Sciatic nerve (tissue), 2 donors: ENCODE measurements at places on chromosomes 16 and 17.
A peak's percentile ranks its signal among the peaks of the same experiment; 100 is the strongest.

DNA sequence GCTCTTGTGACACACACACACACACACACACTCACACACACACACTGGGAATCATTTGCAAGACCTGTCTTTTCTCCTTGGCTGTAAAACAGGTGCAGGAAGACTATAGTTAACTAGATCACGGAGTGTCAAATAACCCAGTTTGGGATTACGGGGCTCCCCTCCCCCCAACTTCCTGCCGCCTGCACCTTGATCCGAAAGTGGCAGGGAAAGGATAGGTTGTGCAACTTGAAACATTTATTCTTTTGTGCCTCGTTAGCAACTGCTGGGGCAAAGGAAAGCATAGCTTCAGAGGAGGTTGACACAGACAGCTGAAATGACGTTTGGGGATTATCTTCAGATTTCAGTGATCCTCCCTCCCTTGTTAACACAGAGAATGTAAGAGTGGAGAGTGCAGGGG lies 149.5 kb downstream of the NTN1 start:
- no peak for DNase-seq

- DNase-seq = peak; percentile 71
These were observed 858 bp downstream of the MMD start for GRCh38 chr17:55420776-55421178.

GRCh38 chr17:62064791-62065563 lies at the start of gene MED13:
Gene MED13, minus strand, starts transcription at chr17:62065278. Its CDS starts 73 bp downstream, at chr17:62065205.
- peak; percentile 77 for DNase-seq

DNA sequence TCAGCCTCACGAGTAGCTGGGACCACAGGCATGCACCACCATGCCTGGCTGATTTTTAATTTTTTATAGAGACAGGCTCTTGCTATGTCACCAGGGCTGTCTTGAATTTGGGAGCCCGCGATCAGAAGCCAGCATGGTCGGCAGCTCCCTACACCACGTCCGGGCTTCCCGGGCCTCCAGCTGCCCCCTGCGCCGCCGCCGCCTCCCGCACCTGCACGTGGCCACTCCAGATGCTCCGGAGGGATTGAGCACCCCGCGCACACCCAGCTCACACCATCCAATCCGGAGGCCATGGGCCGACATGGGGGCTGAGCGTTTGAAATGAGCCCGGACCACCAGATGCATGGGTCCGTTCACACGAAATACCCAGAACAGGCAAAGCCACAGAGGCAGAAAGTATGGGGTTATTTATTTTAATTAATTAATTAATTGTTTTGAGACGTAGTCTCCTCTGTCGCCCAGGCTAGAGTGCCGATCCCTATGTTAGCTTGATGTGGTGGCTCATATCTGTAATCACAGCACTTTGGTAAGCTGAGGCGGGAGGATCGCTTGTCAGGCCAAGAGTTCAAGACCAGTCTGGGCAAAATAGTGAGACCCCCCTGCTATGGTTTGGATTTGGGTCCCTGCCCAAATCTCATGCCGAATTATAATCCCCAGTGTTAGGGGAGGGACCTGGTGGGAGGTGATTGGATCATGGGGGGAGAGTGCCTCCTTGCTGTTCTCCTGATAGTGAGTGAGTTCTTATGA lies 17.1 kb upstream of the PDXDC1 start:
- peak; percentile 56 for DNase-seq

- peak; percentile 70 for DNase-seq
These were observed 3.7 kb downstream of the SOCS3 start for GRCh38 chr17:78356101-78356713.

DNA sequence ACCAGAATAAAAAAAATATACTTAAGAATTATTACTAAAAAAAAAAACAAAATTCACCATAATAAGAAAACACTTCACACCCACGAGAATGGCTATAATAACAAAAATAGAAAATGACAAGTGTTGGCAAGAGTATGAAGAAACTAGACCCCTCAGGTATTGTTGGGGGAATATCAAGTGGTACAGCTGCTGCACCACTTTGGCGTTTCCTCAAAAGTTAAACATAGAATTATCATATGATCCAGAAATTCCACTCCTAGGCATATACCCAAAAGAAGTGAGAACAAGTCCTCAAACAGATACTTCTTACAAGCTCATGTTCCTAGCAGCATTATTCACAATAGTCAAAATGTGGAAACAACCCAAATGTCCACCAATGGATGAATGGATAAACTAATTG lies 26.3 kb downstream of the AMFR start:
- no peak for DNase-seq

DNA sequence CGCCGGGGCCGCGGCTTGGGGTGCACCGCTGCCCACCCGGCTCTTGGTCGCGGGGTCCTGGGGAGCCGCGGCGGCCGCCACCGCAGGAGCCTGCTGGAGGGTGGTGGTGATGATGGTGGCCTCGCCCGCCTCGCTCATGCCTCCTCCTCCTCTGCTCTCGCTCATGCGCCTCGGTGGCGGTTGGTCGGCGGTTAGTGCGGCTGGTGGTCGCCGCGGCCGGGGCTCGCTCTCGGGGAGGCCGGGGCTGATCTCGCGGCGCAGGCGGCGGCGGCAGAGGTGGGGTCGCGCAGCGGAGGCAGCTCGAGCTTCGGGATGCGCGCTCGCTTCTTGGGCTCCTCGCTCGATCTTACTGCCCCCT lies 41.6 kb downstream of the AHSP start:
- no peak for DNase-seq

GRCh38 chr17:55433629-55434422 lies 12.2 kb upstream of the MMD start:
- no peak for DNase-seq

GRCh38 chr17:74006371-74006770 lies 197.1 kb upstream of the RPL38 start:
- DNase-seq = no peak

GRCh38 chr17:2397247-2398171 lies 3.4 kb downstream of the MNT start:
- DNase-seq = no peak

- DNase-seq = peak; percentile 61
These were observed 86.6 kb downstream of the TBC1D16 start for GRCh38 chr17:79948945-79949655.

DNA sequence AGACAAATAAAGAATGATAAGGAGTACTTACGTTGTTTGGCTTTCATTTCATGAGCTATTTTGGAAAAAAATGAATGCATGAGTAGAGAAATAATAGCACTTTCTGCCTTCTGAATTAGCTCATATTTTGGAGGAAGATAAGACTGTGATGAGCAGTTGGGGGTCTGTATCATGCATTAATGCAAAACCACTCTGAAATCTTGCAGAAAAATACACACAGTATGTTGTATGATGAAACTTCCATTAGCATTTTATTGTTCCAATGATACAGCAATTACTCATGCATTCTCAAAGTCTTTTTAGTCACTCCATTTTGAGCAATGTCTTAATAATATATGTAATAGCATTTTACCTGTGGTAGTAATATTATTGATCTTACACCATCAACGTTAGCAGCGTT lies 571.0 kb downstream of the CDH8 start:
- no peak for DNase-seq

- DNase-seq = no peak
These were observed 13.7 kb downstream of the MYO18A start for GRCh38 chr17:29166507-29166887.

- DNase-seq = no peak
These were observed 55.2 kb upstream of the SREBF1 start for GRCh38 chr17:17892009-17892408.

GRCh38 chr17:74408815-74409214 lies 23.1 kb upstream of the GPRC5C start:
- no peak for DNase-seq

GRCh38 chr17:78089576-78090281 lies 38.8 kb downstream of the TMC6 start:
- DNase-seq = no peak

DNA sequence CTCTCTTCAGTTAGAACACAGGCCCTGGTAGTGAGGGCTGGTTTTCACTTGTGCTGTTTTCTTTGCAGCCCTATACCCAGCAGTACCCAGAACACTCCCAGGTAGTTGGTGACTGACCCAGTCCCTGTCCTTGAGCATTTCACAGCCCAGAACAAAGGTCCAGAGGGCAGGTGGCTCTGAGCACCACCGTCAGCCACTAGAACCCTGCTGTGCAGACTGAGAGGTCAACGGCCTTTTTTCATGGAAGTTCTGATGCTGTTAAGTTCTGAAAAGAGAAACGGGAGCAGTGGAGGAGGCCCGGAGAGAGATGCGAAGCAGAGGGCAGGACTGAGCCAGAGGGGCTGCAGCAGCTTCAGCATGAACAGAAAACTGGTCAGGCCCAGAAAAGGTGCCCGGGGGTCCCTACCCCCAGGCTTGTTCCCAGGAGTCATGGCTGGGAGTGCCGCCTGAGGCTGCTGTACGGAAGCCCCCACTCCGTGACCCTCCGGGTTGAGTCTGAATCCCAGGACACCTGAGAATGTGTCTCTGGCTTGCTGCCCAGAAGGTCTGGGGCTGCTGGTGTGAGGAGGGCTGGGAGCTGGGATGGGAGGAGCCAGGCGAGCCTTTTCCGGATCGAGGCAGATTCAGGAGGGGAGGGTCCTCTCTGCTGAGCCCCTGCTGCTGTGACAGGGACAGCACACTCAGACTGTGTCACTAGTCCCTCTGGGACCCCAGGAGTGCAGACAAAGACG lies 8.7 kb downstream of the ZNF276 start:
- no peak for DNase-seq

- no peak for DNase-seq
These were observed 18.6 kb upstream of the COL1A1 start for GRCh38 chr17:50219939-50220465.

- no peak for DNase-seq
These were observed 16.3 kb downstream of the LGALS3BP start for GRCh38 chr17:78963378-78963777.

DNA sequence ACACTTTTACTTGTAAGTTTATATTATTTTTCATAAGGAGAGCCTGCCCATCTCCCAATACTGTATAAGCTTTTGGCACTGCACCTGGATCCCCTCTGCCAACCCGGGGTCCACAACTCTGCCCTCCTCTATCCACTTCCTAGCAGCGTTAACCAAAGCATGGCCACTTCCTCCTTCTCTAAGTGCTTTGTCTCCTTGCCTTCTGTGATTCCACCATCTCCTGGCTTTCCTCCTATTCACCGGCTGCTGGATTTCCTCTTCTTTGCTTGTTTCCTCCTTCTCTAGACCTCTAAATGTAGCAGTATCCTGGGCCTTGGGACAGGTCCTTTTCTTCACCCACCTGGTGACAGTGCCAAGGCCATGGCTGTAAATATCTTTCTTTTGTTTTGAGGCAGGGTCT lies 20.0 kb upstream of the WFIKKN2 start:
- no peak for DNase-seq

DNA sequence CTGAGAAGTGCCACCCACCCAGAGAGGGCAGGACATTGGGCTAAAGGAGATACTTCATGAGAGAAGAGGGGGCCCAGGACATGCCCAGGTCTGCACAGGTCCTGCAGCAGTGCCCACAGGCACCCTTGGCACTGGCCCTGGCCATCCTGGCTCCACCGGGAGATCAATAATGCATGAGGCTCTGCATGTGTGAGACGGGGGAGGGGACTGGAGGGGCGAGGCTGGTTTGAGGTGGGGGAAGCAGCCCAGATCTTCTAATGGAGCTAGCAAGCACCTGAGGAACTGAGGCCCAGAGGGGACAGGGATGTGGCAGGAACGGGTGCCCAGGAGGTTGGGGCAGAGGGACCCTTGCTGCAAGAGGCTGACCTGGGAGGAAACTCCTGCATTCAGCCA lies 567 bp downstream of the OSBPL7 start:
- DNase-seq = no peak

- no peak for DNase-seq
These were observed 21.6 kb downstream of the PIP4K2B start for GRCh38 chr17:38777641-38778250.

GRCh38 chr17:75102385-75102821 lies 7.4 kb upstream of the ARMC7 start:
- no peak for DNase-seq

DNA sequence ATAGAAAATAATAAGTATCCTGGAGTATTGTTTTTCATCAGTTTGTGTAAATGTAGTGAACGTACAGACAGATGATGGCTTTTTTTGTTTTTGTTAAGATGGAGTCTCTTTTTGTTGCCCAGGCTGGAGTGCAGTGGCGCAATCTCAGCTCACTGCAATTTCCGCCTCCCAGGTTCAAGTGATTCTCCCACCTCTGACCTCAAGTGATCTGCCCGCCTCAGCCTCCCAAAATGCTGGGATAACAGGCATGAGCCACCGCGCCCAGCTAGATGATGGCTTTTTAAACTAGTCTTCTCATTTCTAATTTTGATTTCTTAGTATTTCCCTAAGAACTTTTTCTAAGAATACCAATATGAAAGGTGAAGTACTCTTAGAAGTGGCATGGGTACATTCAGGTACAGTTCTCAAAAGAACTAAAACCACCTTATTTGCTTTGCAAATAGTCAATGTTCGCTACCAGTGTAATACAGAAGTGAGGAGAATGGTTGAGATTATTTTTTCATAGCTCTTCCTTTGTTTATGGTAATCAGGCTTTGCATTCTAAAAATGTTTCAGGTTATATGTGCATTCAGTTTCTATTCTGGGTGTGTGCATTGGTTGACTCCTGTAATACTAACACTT lies 34.2 kb downstream of the TTC19 start:
- DNase-seq = no peak

DNA sequence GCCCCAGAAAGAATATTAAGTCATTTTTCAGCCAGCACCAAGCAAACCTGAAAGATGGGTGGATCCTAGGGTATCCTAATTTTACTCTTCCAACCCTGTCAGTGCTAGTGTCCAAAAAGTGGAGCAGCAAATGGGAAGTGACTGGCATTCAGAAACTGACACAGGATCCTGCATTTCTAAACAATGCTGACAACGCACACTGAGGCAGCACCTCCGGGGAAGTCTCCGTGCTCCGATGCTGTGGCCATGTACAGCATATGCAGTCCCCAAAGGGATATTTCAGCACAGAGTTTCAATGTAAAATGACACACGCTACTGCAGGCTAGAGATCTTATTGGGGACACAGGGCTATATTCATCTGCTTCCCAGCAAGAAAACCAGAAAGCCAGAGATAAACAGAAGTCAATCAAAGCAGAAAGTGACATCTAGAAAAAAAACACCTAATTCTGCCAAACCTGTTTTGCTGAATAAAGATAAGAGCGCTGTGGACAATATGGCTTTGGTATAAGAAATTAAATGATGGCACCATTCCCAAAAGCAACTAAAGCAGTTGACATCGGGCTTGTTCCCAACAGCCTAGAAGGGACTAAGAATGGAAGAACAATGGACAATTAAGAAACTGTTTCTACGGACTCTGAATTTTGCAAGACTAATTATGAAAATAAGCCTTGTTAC lies 17.3 kb downstream of the XYLT1 start:
- DNase-seq = no peak
